ENCODE measurements at places on chromosomes 5 and 9. TPM values are rescaled to one million over a fixed set of nuclear protein-coding genes. Genes with fewer than 3 reads are reported as not detected.

- no peak for DNase-seq
Measured at GRCh38 chr9:108543251-108543778, 312.5 kb downstream of the ACTL7B start.

- no peak for DNase-seq
Measured at GRCh38 chr5:149247726-149248125, 23.9 kb upstream of the AFAP1L1 start.

- no peak for DNase-seq
Measured at GRCh38 chr5:179242676-179243075, 102.6 kb downstream of the ADAMTS2 start.

DNA sequence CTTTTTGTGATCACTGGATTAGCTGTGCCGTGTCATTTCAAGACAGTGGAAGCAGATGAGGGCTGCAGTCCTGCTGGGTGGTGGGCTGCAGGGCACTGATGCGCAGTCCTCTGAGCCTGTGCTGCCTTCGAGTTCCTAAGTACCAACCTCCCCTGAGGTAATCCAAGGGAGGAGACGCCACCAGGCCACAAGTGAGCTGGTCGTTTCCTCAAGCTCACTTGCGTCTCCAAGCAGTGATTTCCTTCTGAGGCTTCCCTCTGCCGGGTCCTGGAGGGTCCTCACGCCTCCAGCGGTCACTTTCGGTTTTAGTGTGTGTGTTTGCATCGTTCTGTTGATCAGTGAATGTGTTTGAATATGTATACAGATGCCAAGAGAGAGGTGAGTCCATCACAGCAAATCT lies 115.7 kb downstream of the TRIO start:
- DNase-seq: no peak

DNA sequence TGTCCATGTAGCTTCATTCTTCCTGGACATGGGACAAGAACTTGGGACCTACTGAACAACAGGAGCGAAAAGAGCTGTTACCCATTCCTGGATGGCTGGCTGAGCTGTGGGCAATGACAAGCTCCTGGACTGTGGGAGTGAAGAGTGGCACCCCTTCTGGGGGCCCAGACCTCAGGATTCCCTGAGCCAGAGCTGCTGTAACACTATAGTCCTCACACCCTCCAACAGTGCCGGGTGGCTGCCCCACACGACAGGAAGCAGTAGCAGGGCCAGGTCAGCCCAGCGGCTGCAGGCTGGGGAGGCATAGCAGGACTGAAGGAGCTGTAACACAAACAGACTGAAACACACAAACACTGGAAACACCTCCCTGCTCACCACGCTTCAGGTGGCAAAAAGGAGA lies 169.7 kb upstream of the IRX2 start:
- DNase-seq: no peak

- DNase-seq: no peak
Measured at GRCh38 chr5:147225938-147226337, 8.9 kb upstream of the STK32A start.

TBC1D2 gene
- total RNA-seq: 22.2 TPM

GRCh38 chr9:92984976-92985375 lies 37.7 kb downstream of the FGD3 start:
- DNase-seq: no peak

LCN12 gene
- total RNA-seq: not detected
